ENCODE measurements at places on chromosomes 5 and 9.

DNA sequence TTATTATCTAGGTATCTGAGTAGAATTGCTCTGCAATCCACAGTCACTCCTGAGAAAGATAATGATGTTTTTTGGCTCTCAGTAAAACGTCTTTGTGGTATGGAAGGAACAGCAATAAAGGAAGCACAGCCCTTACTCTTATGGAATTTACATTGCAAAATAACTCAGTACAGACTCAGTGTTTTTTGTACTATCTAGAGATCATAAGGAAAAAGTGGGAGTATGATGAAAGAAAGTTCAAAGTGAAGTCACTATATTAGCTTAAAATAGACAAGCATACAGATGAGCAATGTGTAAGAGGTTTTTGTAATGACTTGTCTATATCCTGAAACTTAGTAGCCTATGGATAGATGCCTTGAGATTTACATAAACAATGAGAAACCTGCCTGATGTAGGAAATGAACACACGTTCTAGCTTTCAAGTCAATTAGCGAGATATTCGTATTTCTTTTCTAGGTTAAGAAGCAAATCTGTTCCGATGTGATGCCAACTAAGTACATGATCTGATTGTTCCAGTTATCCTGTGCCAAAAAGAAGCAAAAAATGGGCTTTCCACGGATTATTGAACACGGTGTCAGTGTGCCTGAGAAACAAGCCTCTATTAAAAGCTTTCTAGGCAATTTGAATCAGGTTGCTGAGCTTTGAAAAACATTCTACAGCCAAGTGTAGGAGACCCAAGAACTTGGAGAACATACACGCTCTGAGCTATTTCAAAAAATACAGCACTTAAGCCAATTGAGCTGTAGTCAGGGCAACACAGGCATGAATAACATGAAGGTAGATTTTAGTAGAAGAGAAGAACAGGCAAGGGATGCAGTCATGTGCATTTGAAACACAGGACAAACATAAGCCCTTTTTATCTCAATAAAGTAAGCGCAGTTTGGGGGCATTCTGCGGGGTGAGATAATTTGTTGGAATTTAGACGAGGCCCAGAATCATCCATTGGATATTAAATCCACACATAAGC, 86.3 kb upstream of the TAF11L2 start:
- no peaks in the 10 kb centered on the region for H3K27me3 ChIP-seq
- H3K36me3 ChIP-seq: no peaks in the 10 kb centered on the region
- DNase-seq: no peak

GRCh38 chr5:93601802-93602155, 18.8 kb downstream of the NR2F1 start:
- no peak overlapping the region for H3K27ac ChIP-seq
- DNase-seq: no peak
- no peaks in the 10 kb centered on the region for H3K36me3 ChIP-seq
- peaks cover 63% of the 10 kb centered on the region for H3K27me3 ChIP-seq
- H3K4me3 ChIP-seq: no peak overlapping the region

DNA sequence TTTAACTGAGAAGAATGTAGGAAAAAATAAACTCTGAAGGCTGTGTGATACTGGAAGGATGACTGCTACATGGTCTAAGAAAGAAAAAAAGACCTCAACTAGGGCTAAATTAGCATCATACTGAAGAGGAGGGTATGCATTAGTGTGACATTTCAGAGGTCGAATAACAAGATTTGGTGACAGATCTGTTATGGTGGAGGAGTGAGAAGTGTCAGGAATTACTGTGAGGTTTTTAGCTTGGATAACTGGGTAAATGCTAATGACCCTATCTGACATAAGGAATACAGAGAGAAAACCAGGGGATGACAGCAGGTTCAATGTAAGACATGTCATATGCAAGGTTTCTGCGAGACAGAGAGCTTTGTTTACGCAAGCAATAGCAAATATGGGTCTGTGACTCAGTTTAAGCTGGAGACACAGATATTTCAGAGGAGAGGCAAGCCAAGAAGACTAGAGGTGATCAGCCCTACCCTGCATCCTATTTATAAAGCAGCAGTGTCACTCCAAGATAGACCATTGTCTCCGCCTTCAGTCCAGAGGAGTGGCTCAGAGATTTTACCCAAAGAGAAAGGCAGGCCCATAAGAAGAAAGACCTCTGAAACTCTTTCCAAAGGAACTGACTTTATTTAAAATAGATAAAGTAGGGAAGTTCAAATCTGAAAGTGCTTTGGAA, 44.3 kb downstream of the FBN2 start:
- H3K36me3 ChIP-seq: no peaks in the 10 kb centered on the region
- H3K4me1 ChIP-seq: no peaks in the 10 kb centered on the region
- no peaks in the 10 kb centered on the region for H3K27me3 ChIP-seq
- H3K4me3 ChIP-seq: no peak overlapping the region

DNA sequence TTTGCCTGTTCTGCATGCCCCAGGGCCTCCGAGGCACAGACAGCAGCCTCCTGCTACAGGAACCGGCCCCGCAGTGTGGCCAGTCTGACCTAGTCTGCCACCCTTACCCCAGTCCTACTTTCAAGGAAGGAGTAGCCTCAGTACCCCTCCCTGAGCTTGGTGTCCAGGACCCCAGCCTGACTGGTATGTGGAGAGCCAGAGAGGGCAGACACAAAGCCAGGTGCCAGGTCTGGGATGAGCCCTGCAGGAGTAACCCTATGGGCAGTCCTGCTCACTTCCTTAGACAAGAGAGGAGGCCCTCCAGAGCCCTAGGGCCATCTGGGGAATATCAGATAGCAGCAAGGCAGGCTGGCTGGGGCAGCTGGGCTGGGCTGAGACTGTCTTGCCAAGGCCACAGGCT, 67.8 kb downstream of the NRG2 start:
- H3K27me3 ChIP-seq: no peaks in the 10 kb centered on the region
- no peak for DNase-seq
- H3K27ac ChIP-seq: no peak overlapping the region
- H3K4me3 ChIP-seq: no peak overlapping the region
- H3K4me1 ChIP-seq: no peaks in the 10 kb centered on the region

GRCh38 chr5:79518718-79519117, 4.8 kb upstream of the HOMER1 start:
- no peak for DNase-seq
- H3K36me3 ChIP-seq: no peaks in the 10 kb centered on the region
- H3K4me1 ChIP-seq: peaks cover 20% of the 10 kb centered on the region
- no peak overlapping the region for H3K4me3 ChIP-seq

DNA sequence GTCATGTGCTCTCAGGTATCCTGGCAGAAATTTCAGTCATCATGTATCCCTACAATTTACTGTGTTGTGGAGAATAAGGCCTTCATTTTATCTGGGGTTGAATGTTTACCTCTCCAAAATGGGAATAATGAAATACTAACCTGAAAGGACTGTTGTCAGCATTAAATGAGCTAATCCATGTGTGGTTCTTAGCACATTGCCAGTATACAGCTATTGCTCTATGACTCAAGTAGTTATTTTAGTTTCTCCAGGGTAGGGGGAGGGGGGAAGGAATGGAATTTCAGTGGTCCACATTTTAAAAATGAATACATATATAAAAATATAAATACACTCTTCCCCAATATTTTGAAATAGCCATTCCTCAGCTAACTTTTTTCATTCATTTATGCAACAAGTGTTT, 3.5 kb downstream of the PAM start:
- no peak overlapping the region for H3K4me3 ChIP-seq
- no peaks in the 10 kb centered on the region for H3K36me3 ChIP-seq
- no peak overlapping the region for H3K27ac ChIP-seq
- H3K27me3 ChIP-seq: no peaks in the 10 kb centered on the region
- peaks cover 16% of the 10 kb centered on the region for H3K4me1 ChIP-seq

GRCh38 chr5:157485811-157486210, 25.8 kb downstream of the NIPAL4 start:
- DNase-seq: no peak
- no peaks in the 10 kb centered on the region for H3K4me1 ChIP-seq
- no peak overlapping the region for H3K27ac ChIP-seq
- no peak overlapping the region for H3K4me3 ChIP-seq
- H3K27me3 ChIP-seq: no peaks in the 10 kb centered on the region
- no peaks in the 10 kb centered on the region for H3K36me3 ChIP-seq

DNA sequence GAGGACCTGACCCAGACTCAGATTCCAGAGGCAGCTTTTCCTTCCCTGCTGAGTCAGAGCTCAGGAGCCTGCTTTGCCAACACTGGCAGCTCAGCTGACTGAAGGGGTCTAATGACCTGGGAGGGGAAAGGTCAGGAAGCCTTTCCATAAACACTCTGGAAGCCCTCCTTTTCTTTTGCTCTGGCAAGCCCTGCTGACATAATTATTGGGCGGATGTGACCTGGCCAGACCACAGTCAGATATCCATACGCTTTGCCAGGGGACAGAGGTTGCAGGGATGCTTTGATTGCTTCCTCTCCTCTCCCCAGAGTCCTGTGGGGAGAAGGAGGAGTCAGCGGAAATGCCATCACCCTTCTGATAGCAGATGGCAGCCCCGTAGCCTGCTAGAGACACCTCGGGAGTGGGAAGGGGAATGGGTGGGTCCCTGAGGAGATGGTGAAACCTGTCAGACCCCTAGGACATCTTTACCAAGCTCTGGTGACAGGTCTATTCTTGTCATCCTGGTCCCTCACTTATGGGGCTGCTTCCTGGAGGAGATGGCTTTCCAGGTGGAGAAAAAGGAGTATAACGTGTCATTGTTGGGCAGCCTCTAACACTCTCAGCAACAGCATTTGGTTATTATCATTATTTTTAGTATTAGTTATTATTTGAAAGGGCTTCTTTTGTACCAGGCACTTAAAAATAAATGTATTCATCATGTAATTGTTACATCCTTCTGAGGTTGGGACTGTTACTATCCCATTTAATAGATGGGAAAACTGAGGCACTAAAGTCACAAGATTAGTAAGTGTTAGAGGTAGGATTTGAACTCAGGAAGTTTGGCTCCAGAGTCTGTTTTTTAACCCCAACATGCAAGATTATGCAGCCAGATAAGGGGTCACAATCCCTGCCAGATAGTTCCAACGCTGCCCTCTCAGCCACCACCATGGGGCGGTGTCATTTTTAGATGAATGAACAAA, 11.6 kb downstream of the COL27A1 start:
- H3K36me3 ChIP-seq: no peaks in the 10 kb centered on the region
- no peak overlapping the region for H3K27ac ChIP-seq
- no peaks in the 10 kb centered on the region for H3K4me1 ChIP-seq
- no peak overlapping the region for H3K4me3 ChIP-seq

DNA sequence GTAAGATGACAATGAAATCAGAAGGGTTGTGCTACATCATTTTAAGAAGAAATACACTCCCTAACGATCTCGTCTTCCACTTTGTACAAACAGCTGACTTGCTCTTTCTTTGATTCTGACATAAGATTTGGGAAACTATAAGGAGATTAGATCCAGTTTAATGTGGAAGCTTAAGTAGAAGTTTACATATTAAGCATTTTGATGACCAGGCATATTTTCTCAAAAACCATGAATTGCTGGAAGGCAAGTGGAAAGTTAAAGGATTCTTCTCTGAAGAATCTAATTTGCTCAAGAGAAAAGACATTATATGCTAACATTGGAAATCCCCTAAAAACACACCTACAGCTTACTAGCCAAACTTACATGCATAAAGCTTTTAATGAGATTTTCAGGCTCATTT, 531.9 kb upstream of the PTPRD start:
- no peak for DNase-seq
- no peak overlapping the region for H3K4me3 ChIP-seq
- H3K27me3 ChIP-seq: no peaks in the 10 kb centered on the region
- H3K36me3 ChIP-seq: no peaks in the 10 kb centered on the region
- H3K27ac ChIP-seq: no peak overlapping the region
- H3K4me1 ChIP-seq: no peaks in the 10 kb centered on the region

DNA sequence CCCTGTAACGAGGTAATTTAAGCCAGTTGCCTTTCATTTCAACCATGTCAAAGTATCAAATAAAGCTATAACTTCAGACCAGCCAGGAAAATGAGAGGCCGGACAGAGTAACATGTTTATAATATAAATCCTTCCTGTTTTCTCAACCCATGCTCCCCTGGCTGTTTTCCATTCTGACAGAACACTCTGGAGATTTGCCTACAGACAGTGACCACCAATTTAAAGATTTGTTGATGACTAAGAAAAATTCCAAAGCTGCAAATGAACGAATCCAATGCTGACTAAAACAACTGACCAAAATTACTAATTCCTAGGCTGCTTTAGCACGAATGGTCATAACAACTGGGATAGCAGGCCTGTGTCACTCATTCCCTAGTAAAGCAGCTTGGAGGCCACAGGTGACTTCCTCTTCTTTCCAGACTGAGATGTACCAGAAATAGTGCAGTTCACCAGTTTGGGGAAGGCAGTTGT, 141.4 kb downstream of the AOPEP start:
- DNase-seq: no peak
- peaks cover 41% of the 10 kb centered on the region for H3K4me1 ChIP-seq
- H3K4me3 ChIP-seq: no peak overlapping the region
- H3K27ac ChIP-seq: peak overlapping the region; percentile 87
- no peaks in the 10 kb centered on the region for H3K36me3 ChIP-seq

GRCh38 chr5:167730121-167730520, 561.3 kb upstream of the WWC1 start:
- no peak overlapping the region for H3K27ac ChIP-seq
- H3K36me3 ChIP-seq: no peaks in the 10 kb centered on the region
- DNase-seq: no peak

- H3K27ac ChIP-seq: no peak overlapping the region
- no peaks in the 10 kb centered on the region for H3K36me3 ChIP-seq
- H3K27me3 ChIP-seq: no peaks in the 10 kb centered on the region
- no peak for DNase-seq
- no peak overlapping the region for H3K4me3 ChIP-seq
Measured at GRCh38 chr9:108860764-108861163, 1.3 kb upstream of the ACTL7A start.

- H3K27ac ChIP-seq: no peak overlapping the region
- H3K4me3 ChIP-seq: no peak overlapping the region
- no peaks in the 10 kb centered on the region for H3K4me1 ChIP-seq
- no peak for DNase-seq
Measured at GRCh38 chr5:96318569-96319110, 114.4 kb downstream of the PCSK1 start.

DNA sequence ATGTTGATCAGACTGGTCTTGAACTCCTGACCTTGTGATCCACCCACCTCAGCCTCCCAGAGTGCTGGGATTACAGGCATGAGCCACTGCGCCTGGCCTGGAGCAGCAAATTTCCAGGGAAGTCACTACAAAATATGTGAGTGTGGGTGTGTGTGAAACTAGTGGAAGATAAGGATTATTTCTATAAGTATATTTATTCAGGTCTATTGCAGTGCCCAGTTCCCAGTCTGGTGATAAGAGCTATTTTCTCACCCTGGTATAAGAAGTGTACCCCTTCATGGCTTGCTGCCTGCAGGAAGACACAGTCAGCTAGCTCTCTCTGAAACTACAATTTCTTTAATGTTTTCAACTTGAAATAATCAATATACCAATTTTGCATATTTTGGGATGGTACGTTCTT, 37.1 kb downstream of the TARS1 start:
- peaks cover 4% of the 10 kb centered on the region for H3K36me3 ChIP-seq
- H3K27me3 ChIP-seq: no peaks in the 10 kb centered on the region
- H3K4me1 ChIP-seq: no peaks in the 10 kb centered on the region
- DNase-seq: no peak
- H3K4me3 ChIP-seq: no peak overlapping the region
- no peak overlapping the region for H3K27ac ChIP-seq

GRCh38 chr5:147510885-147511284, 1.0 kb upstream of the DPYSL3 start:
- DNase-seq: no peak
- no peaks in the 10 kb centered on the region for H3K27me3 ChIP-seq
- peaks cover 6% of the 10 kb centered on the region for H3K4me1 ChIP-seq
- H3K4me3 ChIP-seq: no peak overlapping the region
- no peaks in the 10 kb centered on the region for H3K36me3 ChIP-seq
